H1 (cell line): ENCODE measurements at places on chromosomes 7 and 10. TPM values are rescaled to one million over a fixed set of nuclear protein-coding genes. Genes with fewer than 3 reads are reported as not detected.

Gene SPDYE8
- not detected in 2 replicates for total RNA-seq

Gene NANOS1
- total RNA-seq: 3.1 and 5.4 TPM in 2 replicates

Gene GPRIN2
- total RNA-seq: 17.8 and 18.6 TPM in 2 replicates

Gene ZNF727
- total RNA-seq: not detected in 2 replicates

Gene ASZ1
- total RNA-seq: not detected in 2 replicates

Gene AKR1C8
- total RNA-seq: not detected in 2 replicates

Gene MRLN
- total RNA-seq: not detected in 2 replicates

Gene CXCL12
- total RNA-seq: 48.0 and 51.4 TPM in 2 replicates

Gene UNCX
- not detected in 2 replicates for total RNA-seq

Gene DPYSL4
- 15.2 and 16.4 TPM in 2 replicates for total RNA-seq

Gene CYP17A1
- total RNA-seq: not detected in 2 replicates

Gene SPDYE11
- total RNA-seq: not detected in 2 replicates

Gene ARHGAP19
- 32.1 and 33.4 TPM in 2 replicates for total RNA-seq

Gene FXYD4
- total RNA-seq: not detected in 2 replicates

Gene ZNRF2
- 16.2 and 17.7 TPM in 2 replicates for total RNA-seq

Gene CDC14C
- total RNA-seq: not detected in 2 replicates

Gene ZNF212
- total RNA-seq: 19.3 and 20.1 TPM in 2 replicates

Gene FAM149B1
- 16.8 TPM in 2 replicates for total RNA-seq

Gene DHTKD1
- 49.8 and 50.7 TPM in 2 replicates for total RNA-seq

Gene MACC1
- total RNA-seq: 17.1 and 17.2 TPM in 2 replicates

Gene OPN1SW
- total RNA-seq: not detected in 2 replicates

Gene ITPRID1
- 0.13 and 0.47 TPM in 2 replicates for total RNA-seq

Gene TRIM24
- total RNA-seq: 146 and 149 TPM in 2 replicates

Gene NEUROG3
- 0.31 TPM in 1 of 2 replicates, not detected in the other for total RNA-seq

Gene LIPK
- total RNA-seq: not detected in 2 replicates

Gene VPS41
- 51.4 and 63.3 TPM in 2 replicates for total RNA-seq

Gene P4HA1
- 25.3 and 25.7 TPM in 2 replicates for total RNA-seq

Gene SEMA3E
- 0.93 and 1.9 TPM in 2 replicates for total RNA-seq

Gene CALHM1
- total RNA-seq: 0.34 TPM in 1 of 2 replicates, not detected in the other

Gene OPALIN
- not detected in 2 replicates for total RNA-seq

Gene DMBT1
- not detected in 2 replicates for total RNA-seq

Gene GRID2IP
- total RNA-seq: 1.0 and 1.3 TPM in 2 replicates

Gene FOXP2
- 0.10 and 0.43 TPM in 2 replicates for total RNA-seq

Gene SRRM3
- total RNA-seq: 16.0 and 17.4 TPM in 2 replicates

Gene LRRC17
- total RNA-seq: 3.0 and 3.3 TPM in 2 replicates

Gene GPER1
- 0.24 and 0.52 TPM in 2 replicates for total RNA-seq

Gene TAS2R4
- total RNA-seq: 1.3 TPM in 2 replicates

Gene IFIT1B
- not detected in 2 replicates for total RNA-seq

Gene GIMAP6
- total RNA-seq: not detected in 2 replicates

Gene LRRC4
- 13.4 and 15.1 TPM in 2 replicates for total RNA-seq

Gene FAM25A
- total RNA-seq: not detected in 2 replicates

Gene DBF4
- total RNA-seq: 78.9 and 82.4 TPM in 2 replicates

Gene MYH16
- not detected in 2 replicates for total RNA-seq

Gene TMEM196
- total RNA-seq: 0.07 and 0.33 TPM in 2 replicates

Gene VAX1
- not detected in 2 replicates for total RNA-seq

Gene TAF3
- total RNA-seq: 10.7 and 11.2 TPM in 2 replicates
